ENCODE measurements at places on chromosomes 1 and 21.

DNA sequence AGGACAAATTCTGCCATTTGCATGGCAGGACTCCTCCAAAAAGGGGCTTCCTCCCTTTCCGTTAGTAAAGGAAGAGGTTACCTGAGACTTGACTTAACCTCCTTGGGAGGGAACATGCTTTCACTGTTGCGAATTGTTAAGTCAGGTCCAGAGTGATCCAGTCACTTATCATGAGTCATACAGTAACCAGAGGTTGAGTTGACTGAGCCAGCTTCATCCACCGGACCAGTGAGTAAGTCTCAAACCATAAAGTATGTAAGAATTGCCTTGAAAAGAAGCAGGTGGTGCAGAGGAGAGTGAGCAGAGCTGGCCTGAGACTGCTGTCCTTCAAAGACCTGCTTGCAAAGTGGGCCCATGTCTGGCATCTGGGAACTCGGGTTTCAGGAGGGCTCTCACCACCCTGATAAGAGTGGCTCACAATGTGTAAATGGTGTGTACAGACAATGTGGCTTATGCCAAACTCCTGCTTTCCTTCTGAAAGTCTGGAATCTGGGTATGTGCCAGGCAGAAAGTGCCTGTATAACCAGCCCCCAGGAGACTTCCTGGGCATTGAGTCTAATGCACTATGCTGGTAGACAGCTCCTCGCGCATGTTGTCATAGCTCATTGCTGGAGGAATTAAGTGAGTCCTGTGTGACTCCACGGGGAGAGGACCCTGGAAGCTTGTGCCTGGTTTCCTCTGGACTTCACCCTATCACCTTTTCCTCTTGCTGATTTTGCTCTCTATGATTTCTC, 84.3 kb upstream of the KLHDC7A start:
- no peak for DNase-seq

- no peak for DNase-seq
Observed at GRCh38 chr21:26835027-26835713, 10.0 kb downstream of the ADAMTS1 start.

DNA sequence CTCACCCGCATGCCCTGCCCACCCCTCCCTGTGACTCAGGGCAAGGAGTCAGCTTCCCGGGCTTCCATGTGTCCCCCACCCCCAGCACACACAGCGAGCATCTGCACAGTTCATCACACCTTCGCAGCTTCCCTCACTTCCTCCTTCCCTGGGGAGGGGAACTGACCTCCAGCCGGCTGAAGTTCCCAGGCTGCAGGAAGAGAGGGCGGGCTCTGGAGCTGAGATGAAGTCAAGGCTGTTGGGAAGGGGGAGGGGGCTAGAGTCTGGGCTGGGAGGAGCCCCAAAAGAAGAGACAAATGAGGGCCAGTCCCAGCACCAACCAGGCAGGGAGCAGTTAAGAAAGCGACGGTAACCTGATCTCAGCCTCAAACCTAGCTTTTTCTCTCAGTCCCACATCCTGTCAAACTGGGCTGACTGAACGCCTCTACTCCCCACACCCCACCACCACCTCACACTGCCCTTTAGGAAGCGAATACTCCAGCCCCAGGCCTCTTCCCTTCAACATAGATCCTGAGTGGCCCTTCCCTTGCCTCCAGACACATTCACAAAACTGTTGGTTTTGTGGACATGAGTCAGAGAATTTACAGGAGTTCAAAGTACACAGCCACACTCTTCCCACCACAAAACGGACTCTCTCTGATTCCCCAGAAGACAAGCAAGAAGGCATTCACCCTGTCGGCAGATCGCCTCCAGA, 1.8 kb downstream of the RHOC start:
- DNase-seq: peak; percentile 22

DNA sequence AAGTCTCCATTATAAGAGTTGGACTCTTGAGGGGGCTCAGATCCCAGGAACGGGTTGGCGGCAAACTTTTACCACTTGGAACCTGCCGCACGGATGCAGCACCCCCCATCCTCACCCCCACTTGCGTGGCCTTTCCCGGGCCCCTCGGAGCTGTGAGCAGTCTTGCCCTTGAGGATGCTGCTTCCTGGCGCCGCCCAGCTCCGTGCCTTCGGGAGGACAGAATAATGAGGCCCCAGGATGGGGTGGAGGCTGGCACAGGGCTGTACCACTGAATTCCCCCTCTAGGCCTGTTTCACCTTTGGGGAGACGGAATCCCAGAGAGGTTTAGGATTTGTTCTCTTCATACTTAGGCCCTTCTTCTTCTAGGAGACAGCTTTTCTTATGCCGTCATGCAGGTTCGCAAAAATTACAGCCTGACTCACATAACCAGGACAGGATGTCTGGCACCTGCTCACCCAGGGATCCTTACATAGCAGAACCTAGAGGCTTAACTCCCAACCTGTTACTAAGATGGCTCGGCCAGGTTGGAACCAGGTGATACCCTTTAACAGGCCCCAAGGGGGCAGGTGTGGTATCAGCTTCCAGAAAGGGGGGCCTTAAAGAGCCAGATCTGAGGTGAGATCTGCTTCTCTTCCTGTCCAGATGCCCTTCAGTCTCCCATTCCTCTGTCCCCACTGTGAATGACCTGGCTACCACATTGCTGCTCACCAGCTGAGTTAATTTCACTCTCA, 1.5 kb downstream of the TRNP1 start:
- DNase-seq: no peak

GRCh38 chr1:237358555-237358954, 316.6 kb downstream of the RYR2 start:
- no peak for DNase-seq

DNA sequence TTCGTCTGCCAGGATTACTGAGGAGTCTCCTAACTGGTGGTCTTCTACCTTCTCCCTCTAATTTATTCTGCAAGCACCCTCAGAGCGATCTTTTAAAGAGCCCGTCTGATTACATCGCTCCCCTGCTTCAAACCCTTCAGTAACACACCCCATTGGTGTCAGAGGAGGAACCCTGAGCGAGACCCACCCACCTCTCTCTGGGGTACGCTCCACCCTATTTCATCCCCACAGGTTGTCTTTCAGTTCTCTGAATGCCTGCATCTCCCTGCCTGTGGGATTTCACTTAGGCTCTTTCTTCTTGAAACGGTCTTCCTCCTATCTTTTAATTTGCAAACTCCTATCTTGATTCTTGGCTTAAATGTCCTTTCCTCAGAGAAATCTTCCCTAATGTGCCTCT, 39.4 kb downstream of the C1orf21 start:
- DNase-seq: no peak

DNA sequence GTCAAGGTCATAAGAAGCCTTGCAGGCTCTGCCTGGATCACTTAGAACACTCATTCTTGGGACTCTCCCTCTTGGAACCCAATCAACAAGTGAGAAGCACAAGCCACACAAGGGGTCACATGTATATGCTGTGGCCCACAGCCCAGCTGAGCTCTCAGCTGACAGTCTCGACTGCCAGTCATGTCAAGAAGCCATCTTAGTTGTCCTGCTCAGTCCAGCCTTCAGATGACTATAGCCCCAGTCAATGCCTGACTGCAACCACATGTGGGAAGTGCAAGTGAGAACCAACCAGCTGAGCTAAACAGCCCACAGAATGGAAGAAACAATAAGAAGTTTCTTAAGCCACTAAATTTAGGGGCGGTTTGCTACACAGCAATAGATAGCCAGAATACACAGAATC, 356.0 kb downstream of the KCNH1 start:
- no peak for DNase-seq

DNA sequence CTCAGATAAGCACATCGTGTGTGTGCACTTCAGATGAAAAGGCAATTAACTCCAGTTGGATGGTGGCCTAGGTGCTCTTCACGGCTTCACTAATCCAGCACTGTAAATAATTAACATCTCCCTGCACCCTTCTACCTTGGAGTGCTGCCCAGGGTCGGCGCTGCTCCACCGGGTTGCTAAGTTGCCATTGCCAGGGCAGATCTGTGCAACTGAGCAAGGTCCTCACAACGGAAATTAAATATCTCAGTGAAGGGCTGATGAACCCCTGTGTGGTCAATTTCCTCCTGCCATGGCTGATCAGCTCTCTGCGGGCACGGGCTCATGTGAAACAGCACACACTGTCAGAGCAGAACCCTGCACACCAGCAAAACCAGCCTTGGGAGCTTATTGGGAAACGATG, 63.2 kb downstream of the SYDE2 start:
- no peak for DNase-seq

DNA sequence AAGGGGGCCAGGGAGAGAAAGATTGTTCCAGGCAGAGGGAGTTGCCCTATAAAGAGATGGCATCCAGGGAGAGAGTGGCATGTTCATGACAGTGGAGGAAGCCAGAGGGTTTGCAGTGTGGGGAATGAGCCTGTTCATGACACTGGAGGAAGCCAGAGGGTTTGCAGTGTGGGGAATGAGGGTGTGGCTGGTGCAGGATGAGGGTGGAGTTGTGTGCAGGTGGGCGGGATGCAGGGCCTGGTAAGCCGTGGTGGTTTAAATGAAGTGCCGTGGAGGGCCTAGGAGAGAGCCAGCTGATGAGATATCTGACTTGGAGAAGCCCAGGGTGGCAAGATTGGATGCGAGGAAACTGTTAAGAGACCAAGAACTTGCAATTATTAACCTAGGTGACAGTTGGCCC, 131.8 kb downstream of the CAMTA1 start:
- DNase-seq: no peak

GRCh38 chr1:185871627-185872150, 137.5 kb downstream of the HMCN1 start:
- DNase-seq: no peak

DNA sequence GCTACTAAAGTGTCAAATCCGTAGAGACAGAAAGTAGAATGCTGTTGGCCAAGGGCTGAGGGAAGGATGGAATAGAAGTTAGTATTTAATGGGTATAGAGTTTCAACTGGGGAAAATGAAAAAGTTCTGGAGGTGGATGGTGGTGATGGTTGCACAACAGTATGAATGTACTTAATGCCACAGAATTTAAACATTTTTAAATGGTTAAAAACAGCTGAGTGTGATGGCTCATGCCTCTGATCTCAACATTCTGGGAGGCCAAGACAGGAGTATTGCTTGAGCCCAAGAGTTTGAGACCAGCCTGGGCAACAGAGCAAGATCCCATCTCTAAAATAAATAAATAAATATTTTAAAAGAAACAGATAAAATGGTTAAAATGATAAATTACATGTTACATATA, 44.5 kb downstream of the PIK3R3 start:
- DNase-seq: no peak

DNA sequence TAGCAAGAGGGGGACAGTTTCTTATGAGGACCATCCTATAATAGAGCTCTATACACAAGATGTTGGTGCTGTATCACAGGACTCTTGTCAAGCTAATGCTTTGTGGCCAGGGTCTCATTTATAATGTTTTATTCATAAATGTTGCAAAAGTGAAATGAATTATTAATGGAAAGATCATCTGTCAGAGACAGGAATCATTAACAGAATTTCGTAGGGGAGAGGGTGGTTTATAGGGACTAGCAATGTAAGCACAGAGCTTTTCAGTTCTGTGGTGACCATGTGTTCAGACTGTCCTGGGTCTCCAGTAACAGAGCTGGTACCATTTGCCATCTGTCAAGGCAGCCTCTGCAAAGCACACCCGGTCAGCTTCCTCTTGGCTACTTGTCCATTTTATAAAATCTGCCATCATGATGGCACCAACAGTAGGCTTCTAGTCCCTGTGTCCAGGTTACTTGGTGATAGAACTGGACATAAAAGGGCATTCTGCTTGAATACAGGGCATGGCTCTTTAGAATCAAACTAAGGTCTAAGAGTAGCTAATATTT, 36.2 kb downstream of the LPAR3 start:
- no peak for DNase-seq

GRCh38 chr1:36968730-36969129, 65.6 kb downstream of the GRIK3 start:
- no peak for DNase-seq

- DNase-seq: no peak
Observed at GRCh38 chr1:244548558-244549115, 87.6 kb downstream of the CATSPERE start.

GRCh38 chr1:115327270-115327669, 10.8 kb downstream of the NGF start:
- no peak for DNase-seq

GRCh38 chr1:15515022-15515663, 8.9 kb downstream of the CASP9 start:
- DNase-seq: no peak

- no peak for DNase-seq
Observed at GRCh38 chr21:37751268-37751975, 164.8 kb downstream of the KCNJ6 start.

GRCh38 chr21:28822486-28823335, 170.0 kb downstream of the LTN1 start:
- no peak for DNase-seq

Data from effector memory CD4-positive, alpha-beta T cell (primary cell).